ENCODE measurements at places on chromosomes 4 and X.
A peak's percentile ranks its signal among the peaks of the same experiment; 100 is the strongest.

GRCh38 chr4:46249106-46249505 is 125.3 kb upstream of the GABRG1 start:
- no peak for DNase-seq

- DNase-seq = no peak
These were observed 464.1 kb upstream of the TRAM1L1 start for GRCh38 chr4:117549524-117549923.

DNA sequence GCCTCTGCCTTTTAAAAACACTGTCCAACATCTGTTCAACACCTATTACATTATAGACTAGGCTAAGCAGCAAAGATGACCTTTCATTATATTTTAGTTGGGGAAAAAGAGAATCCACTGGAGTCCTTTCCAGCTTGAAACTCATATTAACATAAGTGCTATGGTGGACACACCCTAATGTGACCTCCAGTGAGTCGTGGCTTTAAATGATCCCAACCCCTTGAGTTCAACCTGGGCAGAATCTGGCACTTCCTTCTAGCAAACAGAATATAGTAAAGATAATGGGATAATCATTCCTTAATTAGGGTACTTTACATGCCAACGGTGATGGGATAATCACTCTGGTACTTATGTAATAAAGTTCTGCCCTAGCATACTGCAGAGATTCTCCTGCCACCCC is 162.6 kb downstream of the MAB21L2 start:
- DNase-seq = no peak

DNA sequence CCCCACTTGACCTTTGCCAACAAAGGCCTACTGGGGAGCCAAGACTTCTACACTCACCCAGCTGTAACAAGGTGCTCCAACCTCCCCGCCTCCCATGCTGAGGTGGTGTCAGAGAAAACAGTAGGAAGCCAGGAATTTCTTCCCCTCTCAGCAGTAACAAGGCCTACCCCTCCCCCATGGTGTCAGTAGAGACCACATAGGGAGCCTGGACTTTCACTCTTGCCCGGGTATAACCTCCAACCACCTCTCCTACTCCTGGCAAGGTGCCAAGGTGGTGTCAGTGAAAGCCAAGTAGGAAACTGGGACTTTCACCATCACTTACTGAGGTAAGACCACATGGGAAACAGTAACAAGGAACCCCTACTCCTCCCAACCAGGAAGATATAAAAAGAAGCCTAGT is 93.1 kb downstream of the SLC16A2 start:
- DNase-seq = no peak

GRCh38 chrX:151177141-151178027 is 1.0 kb downstream of the GPR50 start:
- no peak for DNase-seq

DNA sequence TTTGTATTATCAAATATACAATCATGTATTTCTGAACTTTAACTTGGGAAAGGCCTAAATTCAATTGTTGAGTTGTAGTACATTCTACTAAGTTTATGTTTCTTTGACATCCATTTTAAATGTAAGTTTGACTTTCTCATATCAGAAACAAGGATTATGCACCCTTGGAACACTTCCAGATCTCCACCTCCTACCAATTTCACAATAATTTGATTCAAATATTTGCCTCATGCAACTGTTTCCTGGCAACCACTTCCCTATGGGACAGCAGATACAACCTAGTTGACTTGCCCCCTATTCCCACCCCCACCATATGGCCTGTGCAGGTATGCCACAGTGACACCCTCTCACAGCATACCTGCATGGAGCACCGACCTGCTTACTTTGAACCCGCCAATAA is 506.4 kb upstream of the PABPC4L start:
- DNase-seq = no peak

DNA sequence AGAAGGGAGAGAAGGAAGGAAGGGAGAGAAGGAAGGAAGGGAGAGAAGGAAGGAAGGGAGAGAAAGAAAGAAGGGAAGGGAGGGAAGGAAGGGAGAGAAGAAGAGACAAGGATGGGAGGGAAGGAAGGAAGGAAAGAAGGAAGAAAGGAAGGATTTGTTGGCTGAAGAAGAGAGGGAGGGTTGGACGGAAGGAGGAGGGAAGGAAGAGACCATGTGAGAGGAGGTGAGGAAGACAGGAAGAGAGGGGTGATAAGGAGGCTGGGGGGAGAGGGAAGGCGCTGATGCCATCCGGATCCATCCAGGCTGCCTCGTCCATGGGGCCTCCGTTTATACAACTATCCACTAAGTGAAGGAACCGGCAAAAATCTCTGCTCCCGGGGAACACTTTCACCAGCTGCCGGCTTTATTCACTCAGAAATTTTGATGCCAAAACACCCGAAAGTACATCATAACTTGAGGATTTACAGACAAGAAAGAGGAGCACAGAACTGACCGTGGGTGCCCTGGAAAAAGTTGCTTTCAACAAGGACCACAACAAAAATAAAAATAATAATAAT is 14.9 kb downstream of the DHRSX start:
- DNase-seq = no peak

DNA sequence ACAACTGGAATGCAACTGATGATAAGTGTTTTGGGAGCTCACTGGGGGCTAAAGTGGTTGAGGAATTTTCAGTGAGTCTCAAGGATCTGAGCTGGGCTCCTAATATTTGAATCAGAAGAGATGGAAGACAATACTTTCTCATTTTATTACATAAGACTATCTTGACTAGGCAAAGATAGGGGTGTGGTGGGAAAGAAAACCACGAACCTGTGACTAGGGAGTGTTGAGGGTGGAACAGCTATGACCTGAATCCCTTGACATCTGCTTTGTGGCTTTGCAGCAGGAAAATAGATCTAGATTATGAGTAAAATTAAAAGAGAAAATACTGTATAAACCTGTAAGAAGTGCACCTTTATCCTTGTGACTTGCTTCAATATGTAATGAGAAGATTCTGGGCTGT is 295.1 kb upstream of the TEX13A start:
- DNase-seq = no peak

DNA sequence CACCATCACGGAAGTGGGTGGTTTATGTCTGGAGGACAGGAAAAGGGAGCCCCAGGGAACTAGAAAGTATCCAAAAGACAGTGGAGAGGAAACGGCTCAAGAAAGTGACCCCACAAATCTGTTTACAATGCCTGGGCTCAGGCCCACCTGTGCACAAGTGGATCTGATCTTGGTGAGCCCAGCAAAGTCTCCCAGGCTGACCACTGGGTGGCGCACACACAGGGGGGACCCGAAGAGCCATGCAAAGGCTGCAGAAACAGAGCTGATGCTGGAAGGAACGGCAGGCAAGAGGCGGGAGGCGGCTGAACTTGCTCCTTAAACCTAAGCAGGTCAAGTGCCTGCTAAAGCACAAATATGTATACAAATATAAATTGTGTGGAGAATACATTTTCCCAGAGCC is 9.6 kb downstream of the HAUS7 start:
- no peak for DNase-seq

DNA sequence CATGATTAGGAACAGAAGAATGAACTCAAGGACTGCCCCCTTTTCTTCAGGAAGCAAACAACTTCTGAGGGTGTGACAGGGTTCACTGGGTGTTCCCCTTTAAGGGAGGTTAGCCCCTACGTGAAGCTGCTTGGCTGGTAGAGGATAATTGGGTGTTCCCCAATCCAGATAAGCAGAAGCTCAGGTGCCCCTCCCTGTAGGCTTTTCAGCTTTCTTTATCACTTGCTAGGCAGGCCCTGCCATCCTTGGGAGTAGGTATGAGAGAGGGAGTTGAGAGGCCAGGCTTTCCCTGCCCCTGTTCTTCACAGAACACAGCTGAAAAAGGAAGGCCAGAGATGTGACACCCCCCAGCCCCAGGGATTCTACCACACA is 44.2 kb downstream of the RTL9 start:
- DNase-seq = no peak

DNA sequence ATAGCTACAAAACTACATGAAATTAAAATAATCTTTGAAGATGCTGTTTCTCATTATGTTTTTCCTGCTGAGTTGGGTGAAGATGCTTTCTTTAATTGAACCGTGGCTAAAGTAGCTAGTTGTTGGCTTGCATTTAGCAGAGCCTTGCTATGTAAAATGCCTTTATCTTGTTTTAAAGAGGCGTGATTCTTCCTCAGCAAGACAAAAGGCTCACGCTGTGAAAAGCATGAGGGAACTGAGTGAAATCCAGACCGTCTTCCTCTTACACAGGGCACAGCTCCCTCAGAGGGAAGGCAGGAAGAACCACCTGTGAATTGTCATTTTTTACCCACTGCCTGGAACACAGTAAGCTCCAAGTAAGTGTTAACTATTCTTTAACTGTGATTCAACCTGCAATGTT is 39.0 kb upstream of the ZNF518B start:
- no peak for DNase-seq

- DNase-seq = no peak
These were observed 105.9 kb downstream of the SLC10A7 start for GRCh38 chr4:146415829-146416228.

GRCh38 chr4:79358438-79358837 is 32.6 kb upstream of the NAA11 start:
- DNase-seq = no peak

GRCh38 chr4:40731792-40732245 is 17.9 kb upstream of the NSUN7 start:
- DNase-seq = peak; percentile 31

GRCh38 chrX:9899640-9900111 is 67.5 kb upstream of the CLDN34 start:
- peak; percentile 49 for DNase-seq

DNA sequence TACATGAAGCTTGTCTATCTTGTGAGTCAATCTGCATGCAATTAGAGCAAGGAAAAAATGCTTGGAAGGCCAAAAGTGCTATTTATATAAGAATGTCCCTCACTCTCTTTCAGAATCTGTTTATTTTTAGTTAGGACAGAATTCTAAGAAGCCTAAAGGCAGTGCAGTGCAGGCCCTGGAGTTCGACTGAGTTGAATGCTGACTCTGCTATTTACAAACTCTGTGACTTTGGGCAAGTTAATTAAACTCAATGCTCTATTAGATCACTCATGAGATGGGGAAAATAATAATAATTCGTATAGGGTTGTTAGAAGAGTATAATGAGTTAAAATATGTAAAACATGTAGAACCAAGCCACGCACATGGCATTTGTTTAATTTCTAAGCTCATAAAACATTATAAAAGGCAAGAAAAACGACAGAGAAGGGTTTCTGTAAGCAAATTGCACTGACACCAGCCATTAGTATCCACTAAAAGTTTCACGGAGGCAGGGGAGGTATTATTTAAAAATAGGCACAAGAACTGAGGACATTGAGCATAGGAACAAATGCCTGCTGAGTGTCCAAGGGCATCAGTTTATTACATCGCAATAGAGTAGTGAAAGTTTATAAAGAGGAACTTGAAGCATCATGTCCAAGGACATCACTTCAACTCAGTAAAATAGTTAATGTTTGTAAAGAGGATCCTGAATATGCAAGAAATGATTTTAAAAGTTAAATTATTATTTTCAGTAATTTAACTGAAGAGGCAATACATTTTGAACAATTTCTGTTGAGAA is 115.0 kb upstream of the INPP4B start:
- DNase-seq = no peak

DNA sequence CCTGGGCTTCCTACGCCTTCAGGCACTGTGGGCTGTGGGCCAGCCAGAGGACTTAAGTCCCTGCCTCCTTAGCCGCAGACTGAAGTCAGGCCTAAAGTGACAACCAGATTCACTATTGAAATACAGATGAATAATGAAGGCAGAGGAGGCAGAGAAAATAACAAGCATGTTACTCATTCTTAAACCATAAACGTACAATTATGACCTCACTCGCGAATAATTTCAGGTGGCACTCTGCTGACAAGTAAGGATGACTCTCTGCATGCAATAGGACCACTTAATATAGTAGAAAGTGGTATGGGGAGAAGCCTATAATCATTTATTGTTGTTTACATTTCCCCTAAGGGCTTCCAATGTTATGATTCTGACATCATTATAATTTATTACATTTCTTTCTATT is 409.2 kb upstream of the FGF13 start:
- no peak for DNase-seq

- peak; percentile 59 for DNase-seq
These were observed 42.9 kb upstream of the INTS6L start for GRCh38 chrX:135477576-135477975.

GRCh38 chr4:179539641-179540040 is 2097.4 kb upstream of the AGA start:
- DNase-seq = no peak

DNA sequence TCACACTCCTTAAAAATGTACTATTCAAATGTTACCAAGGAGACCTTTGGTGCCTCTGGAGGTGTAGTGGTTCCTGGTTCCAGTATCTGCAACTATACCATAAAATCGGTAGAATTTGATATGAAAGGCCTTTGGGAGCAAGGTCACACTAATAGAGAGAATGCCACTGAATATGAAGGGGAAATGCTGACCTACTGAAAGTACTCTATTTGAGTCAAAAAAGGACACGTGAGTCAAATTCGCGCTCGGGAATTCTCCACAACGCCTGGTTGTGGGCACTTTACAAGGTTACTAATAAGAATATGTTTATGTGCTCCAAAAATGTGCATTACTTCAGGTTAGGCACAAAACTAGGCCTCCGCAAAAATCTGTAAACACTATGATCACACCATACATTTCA is 39.5 kb upstream of the RELL1 start:
- no peak for DNase-seq

DNA sequence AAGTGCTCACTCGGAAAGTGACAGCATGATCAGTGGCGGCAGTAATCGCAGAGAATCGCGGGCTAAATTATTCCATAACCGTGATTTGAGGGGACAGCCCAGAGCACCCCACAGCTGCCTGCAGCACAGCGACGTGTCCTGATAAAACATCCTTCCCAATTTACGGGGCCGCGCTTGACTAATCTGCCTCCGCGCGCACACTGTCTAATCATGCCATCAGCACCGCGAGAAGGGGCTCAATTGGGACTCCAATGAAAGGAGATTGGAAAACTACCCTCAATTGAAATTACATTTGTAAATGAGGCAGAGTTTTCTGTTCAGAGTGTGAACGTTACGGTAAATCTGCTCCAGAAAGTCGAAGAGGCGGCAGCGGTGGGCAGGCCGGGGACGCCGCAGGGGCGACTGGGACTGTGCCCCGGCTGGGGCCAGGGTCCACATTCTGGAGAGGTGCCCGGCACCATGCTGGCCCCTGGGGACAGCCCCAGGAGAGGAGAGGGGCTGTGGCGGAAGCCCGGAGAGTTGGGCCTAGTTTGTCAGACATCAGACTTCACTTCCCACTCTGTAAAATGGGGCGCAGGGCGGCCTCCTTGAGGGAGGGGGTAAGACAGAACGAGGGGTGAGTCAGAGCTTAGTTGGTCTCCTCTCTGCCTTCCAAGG is 107.7 kb downstream of the FAM53A start:
- no peak for DNase-seq

DNA sequence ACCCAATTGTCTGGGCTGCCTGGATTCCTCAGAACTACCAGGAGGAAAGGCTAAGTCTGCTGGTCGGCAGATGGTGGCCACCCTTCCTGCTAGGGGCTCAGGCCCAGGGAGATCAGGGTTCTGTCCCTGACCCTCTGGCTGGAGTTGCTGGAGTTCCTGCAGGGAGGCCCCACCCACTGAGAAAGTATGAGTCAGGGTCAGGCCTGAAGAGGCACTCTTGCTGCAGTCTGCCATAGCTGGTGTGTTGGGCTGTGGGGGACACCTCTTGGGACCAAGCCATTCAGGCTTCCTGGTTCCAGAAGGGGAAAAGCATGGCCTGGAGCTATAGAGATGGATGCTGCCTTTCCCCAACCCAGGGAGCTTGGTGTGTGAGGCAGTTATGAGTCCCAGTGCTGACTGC is 40.4 kb upstream of the PCDH18 start:
- DNase-seq = no peak
